ENCODE measurements at places on chromosomes 2 and 18.

GRCh38 chr2:175892046-175892445 is 110.0 kb downstream of the LNPK start:
- DNase-seq, result no peak

- no peak for DNase-seq
These were observed 247.2 kb upstream of the RAB12 start for GRCh38 chr18:8361941-8362471.

DNA sequence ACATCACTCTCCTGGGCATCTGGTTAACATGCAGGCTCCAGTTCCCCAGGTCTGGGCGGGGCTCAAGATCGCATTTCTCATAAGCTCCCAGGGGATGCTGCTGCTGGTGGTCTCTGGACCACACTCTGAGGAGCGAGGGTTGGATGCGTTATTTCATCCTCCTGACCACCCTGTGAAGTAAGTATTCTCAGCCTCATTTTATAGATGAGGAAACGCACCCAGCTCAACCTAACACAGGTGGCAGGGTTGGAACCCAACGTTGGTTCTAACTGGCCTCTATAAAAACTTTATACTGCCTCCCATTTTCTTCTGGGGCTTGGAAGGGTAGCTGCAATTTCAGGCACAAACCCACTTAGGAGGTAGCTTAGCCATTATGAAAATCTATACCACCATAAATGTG is 120.5 kb downstream of the FAM210A start:
- DNase-seq, result no peak

- DNase-seq, result no peak
These were observed 9.6 kb upstream of the TGIF1 start for GRCh38 chr18:3440341-3440740.

- no peak for DNase-seq
These were observed 293.8 kb downstream of the CNTNAP5 start for GRCh38 chr2:124318913-124319312.

- DNase-seq, result peak; percentile 1
These were observed 269.8 kb downstream of the GLI2 start for GRCh38 chr2:121005453-121005852.

DNA sequence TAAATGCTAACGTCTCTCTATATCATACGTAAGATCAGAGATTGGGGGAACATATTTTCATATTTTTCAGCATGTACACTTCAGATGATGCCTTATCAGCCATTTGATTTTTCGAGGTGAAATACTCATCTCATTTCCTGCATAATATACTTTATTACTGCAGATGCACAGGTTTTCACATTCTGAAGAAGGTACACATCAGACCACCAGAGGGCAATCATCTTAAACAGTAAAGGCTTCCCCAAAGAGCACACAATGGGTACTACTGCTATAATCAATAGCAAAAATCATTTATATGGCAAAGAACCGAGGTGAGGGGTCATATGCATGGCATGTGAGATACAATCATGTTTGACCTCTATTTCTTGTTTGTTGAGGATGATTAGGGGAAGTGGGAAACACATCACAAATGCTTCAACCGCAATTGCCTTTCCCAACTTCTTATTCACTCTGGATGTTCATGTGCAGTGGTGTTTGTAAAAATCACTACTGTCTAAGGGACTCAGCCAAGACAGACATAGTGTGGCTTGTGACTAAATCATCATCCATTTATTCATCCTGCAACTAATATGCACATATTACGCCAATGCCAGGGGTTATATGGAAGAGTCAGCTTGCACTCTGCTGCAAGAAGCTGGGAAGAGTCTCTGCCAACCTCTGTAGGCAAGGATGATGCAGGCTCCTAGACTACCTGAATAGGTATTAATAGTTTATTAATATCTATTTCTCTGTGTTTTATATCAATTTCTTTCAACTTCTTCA is 118.7 kb downstream of the EPB41L3 start:
- no peak for DNase-seq

GRCh38 chr18:22468554-22468891 is 50.8 kb upstream of the CTAGE1 start:
- DNase-seq, result no peak

- no peak for DNase-seq
These were observed 321.5 kb upstream of the TANK start for GRCh38 chr2:160838691-160839090.

- DNase-seq, result no peak
These were observed 339.8 kb downstream of the DYSF start for GRCh38 chr2:71792926-71793761.

DNA sequence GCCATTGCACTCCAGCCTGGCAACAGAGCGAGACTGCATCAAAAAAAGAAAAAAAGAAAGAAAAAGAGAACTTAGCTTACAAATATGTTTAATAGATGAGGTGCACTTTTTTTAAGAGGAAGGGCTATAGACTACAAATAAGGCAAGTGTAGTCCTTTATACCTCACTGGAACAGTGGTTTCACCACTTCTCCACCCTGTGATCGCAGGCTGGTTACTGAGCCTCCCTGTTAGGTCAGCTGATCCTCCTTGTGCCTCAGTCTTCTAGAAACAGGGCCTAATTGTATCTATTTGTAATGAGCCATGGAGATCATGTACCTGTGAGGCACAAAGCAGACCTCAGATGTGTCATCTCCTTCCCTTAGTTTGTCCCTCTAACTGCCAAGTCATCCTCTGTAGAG is 4.5 kb downstream of the CXCR2 start:
- DNase-seq, result no peak

GRCh38 chr2:69305712-69306392 is 81.2 kb downstream of the GFPT1 start:
- DNase-seq, result no peak

- DNase-seq, result no peak
These were observed 272.3 kb upstream of the EPHA4 start for GRCh38 chr2:221844212-221845020.

DNA sequence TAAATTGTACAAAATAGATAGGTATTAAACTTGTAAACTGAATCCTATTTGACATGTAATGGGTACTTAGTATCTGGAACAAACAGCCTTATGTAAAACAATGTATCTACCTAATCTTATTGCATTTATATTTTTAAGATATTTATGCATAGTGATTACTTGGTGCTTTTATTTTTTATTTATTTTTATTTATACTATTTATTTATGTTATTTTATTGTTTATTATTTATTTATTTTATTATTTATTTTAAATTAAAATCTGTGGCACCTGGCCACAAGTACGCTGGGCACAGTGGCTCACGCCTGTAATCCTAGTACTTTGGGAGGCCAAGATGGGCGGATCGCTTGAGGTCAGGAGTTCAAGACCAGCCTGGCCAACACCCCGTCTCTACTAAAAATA is 26.9 kb downstream of the MRO start:
- DNase-seq, result no peak

DNA sequence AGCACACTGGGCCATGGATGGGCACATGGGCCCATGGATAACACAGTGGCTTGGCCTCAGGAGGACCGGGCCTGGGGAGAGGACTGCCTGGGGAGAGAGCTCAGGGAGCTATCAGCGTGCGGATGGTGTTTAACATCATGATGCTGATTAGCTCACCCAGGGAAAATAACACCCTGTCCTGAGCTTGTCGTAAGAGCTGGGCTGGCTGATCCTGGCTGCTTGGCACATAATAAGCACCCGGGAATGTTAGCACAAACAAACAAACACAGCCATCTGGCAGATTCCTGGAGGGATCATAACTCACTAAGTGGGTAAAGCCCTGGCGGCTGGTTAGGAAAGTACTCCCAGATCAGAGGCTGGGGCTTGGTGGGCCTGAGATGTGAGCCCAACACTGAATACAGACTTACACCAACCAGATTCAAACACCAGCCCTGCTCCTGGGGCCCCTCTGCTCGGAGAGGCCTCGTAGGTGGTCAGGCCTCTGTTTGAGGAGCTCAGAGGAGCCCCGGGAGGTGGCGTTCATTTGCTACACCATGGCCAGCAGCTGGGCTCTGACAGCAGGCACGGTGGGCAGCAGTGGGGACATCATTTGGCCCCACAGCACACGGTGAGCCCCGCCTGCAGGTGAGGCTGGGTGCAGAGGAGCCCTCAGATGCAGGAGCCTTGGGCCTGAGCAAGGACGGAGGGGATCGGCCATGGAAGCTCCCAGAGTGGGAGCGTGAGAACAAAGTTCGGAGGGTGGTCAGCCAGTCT is 193.4 kb upstream of the HDAC4 start:
- DNase-seq, result no peak

GRCh38 chr18:926946-927345 is 22.3 kb downstream of the ADCYAP1 start:
- no peak for DNase-seq

DNA sequence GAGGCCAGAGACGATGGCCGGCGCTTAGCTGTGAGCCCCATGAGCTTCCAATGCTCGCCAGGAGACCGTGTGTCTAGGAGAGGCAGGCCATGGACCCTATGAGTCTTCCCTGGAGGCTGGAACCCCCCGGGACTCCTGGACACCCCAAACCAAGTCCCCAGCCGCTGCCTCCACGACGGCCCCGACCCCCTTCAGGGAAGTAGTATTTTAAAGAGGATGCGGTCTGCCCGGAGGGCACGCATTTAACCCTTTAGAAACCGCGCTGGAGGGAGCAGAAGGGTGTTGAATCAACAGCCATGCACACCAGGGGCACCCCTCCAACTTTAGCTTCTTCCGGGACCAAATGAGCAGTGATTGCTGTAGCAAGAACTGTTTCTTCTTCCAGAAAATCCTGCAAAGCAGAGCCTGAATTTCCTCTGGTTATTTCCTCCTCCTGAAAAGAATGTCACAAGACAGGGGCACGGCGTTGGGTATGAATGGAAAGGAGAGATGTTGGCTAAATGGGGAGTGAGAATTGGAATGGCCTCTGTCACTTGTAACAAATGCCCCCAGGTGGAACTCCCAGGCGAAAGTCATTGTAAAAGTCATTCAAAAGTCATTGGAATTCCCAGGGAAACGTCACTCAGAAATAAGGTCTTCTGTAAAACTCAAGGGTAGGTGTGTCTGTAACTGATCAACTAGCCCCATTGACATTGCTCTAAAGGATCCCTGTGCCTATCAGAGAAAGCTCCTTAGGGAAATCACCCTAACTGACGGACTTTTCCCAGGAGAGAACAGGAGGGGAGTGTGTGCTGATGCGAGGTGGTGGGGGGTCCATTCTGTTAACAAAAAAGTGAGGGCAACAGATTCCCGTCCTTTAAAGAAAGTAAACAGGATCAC is 5.8 kb upstream of the GBX2 start:
- no peak for DNase-seq

GRCh38 chr2:10426726-10427617 is 21.2 kb downstream of the ODC1 start:
- DNase-seq, result no peak

DNA sequence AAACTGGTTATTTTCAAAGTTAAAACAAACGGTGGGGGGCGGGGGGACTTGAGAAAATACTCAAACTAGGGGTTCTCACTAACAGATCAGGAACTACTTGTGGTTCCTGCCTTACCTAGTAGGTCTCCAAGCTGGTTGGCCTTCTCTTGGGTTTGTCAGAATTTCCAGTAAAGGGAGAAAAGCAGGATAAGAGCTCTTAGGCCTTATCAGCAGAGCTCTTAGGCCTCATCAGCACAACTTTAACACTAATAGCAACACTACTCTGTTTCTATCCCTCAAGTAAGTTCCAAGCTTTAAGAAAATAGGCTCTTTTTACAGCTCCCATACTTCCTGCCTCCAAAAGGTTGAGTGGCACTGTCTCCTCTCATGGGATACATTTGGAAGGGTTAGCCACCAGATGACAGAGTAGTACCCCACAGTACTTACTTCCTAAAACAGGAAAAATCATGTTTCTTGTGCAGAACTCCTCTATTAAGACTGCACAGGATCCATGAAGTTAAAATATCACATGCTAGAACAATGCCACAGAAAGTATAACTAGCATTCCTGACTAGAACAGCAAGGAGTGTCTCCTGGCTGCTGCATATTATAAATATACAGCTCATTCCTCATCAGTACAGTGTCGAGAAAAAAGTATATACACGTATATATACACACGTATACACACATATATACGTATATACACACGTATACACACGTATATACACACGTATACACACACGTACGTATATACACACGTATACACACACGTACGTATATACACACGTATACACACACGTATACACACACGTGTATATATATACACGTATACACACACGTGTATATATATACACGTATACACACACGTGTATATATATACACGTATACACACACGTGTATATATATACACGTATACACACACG is 6.1 kb downstream of the FBXO11 start:
- no peak for DNase-seq
